ENCODE measurements at places on chromosomes 7 and 10.
A peak's percentile ranks its signal among the peaks of the same experiment; 100 is the strongest.

DNA sequence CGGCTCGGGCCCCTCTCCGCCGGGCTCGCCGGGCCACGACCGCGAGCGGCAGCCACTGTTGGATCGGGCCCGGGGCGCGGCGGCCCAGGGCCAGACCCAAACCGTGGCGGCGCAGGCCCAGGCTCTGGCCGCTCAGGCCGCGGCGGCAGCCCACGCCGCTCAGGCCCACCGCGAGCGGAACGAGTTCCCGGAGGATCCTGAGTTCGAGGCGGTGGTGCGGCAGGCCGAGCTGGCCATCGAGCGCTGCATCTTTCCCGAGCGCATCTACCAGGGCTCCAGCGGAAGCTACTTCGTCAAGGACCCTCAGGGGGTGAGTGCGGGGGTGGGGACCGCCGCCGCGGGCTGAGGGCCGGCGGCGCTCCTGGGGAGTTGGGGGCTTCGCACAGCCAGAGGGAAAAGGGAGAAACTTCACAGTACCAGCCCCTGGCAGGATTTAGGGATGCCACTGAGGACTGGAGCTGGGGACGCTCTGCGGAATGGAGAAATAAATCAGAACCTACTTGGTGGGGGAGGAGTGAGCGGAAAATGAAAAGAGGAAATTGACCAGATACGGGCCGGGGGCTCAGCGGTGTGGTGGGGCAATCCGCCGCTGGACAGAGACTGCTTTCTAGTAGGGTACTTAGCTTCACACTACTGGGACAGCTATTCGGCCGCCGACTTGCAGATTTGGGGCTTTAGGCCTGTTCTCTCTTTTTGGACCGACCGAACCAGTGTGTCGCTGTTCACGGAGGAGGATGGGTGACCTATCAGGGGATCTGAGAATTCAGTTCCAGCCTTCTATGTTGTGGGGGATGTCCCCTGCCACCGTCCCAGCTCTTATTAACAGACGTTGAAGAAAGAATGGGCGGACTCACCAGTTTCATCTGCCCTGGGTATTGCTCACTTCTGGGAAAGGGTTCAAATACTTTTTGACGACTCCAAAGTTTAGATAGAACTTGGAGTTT is 669 bp downstream of the PI4K2A start:
- peak; percentile 55 for DNase-seq

GRCh38 chr7:64187408-64187807 is 19.6 kb upstream of the ZNF735 start:
- DNase-seq, result no peak

DNA sequence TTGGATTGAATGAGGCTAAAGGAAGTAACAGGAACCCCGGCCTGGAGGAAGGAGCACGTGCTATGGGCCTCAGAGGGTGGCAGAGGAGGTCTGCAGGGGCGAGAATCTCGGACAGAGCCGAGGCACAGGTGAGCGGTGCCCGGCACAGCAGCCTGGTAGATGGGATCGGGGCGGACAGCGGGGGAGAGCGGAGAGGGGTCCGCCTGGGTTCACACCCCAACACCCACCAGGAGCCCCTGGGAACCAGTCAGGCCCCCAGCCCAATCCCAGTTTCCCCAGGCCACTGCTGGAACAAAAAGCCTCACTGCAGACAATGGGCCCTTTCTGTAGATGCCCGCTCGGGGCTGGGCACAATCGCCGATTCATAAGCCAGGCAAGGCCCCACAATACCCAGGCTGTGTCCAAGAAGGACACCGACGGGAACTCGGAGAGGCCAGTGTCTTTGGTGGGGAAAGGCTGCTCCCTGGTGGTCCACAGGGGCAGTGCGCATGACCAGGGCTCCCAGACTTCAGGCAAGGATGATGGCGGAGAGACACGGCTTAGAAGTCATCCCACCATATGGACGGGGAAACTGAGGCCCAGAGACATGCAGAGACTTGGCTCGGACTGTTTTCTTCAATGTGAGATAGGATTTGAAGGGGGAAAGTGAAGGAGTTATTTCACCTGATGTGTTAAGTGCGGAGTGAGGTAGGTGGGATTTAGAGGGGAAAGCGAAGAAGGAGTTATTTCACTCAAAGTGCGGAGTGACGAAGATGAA is 106.9 kb upstream of the GPR26 start:
- DNase-seq, result peak; percentile 69

GRCh38 chr7:628826-629225 is 97.7 kb upstream of the DNAAF5 start:
- DNase-seq, result no peak

- no peak for DNase-seq
Observed at GRCh38 chr7:122881324-122881723, 4.9 kb downstream of the CADPS2 start.

- no peak for DNase-seq
Observed at GRCh38 chr10:36533861-36534260, 591.5 kb upstream of the ANKRD30A start.

DNA sequence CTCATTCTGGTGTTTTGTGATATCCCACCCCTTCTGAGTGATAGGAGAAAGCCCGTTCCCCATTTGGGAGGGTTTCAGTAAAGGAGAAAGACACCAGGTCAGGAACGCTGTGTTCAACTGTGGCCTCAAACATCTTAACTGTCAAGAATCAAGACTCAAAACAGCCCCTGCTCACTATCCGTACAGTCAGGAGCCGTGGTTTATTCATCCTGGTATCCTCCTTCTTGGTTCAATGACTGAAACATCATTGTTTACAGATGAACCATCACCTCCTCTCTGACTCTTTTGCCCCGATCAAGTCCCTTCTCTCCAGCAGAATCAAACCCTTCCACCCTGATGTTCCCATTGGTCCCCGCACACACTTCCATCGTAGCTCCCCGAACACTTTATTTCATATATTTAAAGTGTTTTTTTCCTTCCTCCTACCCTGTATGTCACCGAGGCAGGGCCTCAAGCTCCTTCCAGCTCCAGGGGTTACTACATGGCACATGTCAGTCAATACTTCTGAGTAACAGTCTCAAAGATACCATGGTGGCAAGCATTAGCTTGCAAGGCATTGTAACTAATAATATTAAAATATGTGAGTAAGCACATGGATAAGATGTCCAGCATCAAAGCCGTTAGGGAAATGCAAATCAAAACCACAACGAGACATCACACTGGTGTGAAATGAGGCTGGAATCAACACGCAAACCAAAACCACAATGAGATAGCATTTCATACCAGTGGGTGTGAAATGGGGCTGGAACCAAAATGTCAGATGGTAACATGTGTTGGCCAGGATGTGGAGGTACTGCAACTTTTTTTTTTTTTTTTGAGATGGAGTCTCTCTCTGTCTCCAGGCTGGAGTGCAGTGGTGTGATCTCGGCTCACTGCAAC is 124.7 kb upstream of the C1QL3 start:
- peak; percentile 91 for DNase-seq

- DNase-seq, result peak; percentile 49
Observed at GRCh38 chr10:42654419-42654818, 16.0 kb upstream of the ZNF33B start.

GRCh38 chr10:60144099-60144498 is 237.7 kb upstream of the CCDC6 start:
- DNase-seq, result no peak

DNA sequence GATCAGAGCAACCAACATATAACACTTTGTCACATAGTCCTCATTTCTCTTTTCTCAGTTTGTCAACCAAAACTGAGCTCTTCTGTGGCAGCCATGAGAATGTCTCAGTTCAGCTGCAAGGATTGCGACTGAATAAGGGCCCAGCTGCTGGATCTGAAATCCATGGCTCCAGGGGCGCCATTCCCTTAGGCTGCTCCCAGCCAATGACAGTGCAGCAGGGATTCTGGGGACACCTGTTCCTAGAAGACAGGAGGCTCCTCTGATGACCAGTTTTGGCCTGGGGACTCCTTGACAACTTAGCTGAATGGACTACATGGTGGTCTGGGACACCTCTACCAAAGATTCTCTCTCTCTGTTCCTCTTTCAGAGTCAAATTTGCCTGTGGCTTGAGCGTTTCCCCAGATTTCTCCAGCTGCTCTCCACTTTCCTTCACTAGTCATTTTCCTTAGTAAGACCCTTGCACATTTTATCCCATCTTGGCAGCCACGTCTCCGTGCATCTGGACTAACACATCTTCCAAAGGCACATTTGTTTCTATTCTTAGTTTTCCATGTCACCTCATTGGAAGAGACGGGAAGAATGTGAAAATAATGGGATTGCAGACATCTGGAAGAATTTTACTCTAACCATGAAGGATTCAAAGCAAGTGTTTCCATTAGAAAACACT is 28.1 kb upstream of the KIF5B start:
- no peak for DNase-seq

- no peak for DNase-seq
Observed at GRCh38 chr10:52782554-52782953, 10.0 kb upstream of the MBL2 start.

DNA sequence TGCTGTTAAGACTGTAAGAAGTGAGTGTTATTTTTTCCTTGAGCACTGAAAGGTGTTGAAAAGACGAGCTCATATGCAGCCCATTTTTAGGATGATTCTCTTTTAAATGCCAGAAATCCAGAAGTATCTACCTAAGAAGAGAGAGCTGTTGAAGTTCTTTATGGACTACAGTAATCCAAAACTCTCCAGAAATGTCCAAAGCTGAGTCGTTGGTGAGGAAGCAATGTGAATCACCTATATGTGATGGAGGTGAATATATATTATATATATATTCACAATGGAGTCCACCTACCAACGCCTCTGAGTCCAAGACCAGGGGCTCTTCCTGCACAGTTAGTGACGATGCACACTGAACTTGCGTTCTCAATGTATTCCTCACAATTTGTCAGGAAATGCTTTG is 252.7 kb upstream of the PITRM1 start:
- no peak for DNase-seq

DNA sequence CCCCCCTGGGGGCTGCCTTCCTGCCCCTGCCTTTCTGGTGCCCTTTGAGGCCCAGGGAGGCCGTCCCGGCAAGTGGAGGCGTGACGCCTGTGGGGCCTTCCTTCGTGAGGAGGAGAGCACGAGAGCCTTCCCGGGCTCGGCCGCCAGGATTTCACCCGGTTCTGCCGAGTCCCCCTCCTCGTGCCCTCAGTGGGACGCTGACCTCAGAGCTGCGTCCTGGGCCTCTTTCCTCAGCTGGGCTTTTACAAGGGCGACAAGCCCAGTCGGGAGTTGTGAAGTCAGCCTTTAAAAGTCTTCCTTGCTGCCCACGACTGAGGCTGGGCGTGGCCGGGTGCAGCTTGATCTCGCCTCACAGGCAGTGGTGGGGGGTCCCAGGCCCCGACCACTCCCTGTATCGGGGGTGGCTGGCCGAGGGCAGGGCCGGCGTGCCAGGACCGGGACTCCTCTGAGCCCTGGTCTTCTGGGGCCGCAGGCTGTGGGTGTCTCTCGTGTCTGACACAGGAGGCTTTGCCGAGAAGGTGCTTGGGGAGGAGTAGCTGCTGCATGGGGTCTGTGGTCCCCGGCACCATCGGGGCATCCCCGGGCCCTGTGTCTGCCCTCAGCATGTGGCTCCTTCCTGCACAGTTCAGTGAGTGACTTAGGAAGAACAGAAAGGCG is 41.8 kb downstream of the FAM20C start:
- DNase-seq, result no peak

GRCh38 chr10:5449823-5450222 is 37.5 kb downstream of the NET1 start:
- peak; percentile 57 for DNase-seq

GRCh38 chr10:22253580-22253882 is 35.7 kb upstream of the EBLN1 start:
- peak; percentile 74 for DNase-seq

DNA sequence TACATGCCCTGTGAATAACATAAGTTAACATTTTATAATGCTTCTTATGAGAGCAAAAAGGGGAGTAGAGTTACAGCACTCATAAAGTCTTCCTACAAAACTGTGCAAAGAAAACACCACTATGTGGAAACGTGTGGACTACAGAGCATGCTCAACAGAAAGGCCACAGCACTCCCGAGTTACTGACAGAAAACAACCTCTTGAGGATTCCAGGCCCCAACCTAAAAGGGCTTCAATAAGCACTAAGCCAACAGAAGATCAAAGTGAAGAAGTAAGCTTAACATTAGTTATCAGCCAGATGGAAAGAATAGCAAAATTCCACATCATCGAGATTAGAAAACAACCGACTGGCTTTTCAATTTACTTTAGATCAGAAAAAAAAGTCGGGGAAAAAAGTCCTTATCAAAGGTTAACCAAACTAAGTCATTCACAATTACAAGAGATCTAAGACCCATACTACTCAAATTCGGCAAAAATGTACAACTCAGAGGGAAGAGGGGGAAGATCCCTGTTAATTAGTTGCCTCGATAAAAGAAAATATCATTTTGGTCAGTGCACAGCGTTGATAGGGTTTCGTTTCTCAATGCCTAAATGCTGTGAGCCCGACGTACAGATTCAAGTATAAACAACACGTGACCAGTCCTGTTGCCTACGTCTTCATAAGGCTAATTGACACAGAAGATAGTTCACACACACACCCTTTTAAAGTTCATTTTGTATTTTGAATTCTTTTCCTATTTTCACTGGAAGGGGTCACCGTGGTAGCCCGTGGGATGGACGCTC is 1.4 kb downstream of the KBTBD2 start:
- peak; percentile 88 for DNase-seq

DNA sequence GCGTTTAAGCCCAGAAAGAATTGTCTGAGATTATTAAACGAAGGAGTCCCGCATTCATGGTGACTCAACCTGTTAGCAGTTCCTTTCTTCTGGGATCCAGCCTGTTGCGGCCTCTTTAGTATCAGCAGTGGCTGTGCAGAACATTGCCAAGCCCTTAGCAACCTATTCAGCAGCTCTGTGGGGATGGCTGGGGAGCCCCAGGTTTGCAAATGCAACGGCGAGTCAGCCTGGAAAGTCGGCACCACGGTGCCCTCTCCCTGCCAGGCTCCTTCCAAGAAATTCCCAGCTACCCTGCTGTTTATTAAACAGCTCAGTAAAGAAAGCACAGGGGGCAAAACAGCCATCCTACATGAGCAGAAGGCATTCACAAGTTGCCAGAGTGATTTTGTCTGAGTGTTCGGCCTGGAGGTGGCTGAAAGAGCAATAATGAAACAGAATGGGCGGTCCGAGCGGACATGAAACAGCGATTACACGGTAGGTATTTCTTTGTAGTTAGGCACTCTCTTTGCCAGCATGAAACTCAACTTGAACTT is 198.3 kb downstream of the BAMBI start:
- DNase-seq, result no peak

DNA sequence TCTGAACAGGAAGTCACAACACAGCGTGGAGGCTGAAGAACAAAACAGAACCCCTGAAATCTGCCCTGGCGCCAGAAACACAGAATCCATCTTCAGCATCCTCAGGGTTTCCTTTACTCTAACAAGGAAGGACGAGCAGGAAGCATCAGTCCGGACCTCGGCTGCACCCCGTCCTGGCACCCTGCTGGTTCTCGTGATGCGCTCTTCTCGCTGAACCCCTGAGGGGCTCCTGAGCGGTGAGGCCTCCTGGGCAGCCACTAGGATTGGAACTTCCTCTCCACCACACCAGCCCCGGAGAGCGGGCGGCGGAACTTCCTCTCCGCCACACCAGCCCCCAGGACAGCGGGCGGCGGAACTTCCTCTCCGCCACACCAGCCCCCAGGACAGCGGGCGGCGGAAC is 461.9 kb downstream of the PTPRN2 start:
- DNase-seq, result no peak

- DNase-seq, result no peak
Observed at GRCh38 chr7:135899458-135900064, 77.6 kb downstream of the MTPN start.

All from hematopoietic multipotent progenitor cell treated with erythropoietin and hydrocortisone succinate and interleukin-3 and kit ligand, for 4 days (in vitro differentiated cells).